Smooth muscle cell of bladder (primary cell): ENCODE measurements at places on chromosomes 13 and 19. TPM values are rescaled to one million over a fixed set of nuclear protein-coding genes. Genes with fewer than 3 reads are reported as not detected.

ZNF382 gene
- 6.4 and 7.0 TPM in 2 replicates for total RNA-seq

CD70 gene
- total RNA-seq: not detected in 2 replicates

NCR1 gene
- not detected in 2 replicates for total RNA-seq

KRTDAP gene
- not detected in 2 replicates for total RNA-seq

PSG3 gene
- not detected in 2 replicates for total RNA-seq

KLK5 gene
- total RNA-seq: not detected in 2 replicates

KCNRG gene
- total RNA-seq: 4.6 and 7.7 TPM in 2 replicates

ATP13A1 gene
- 21.8 and 28.8 TPM in 2 replicates for total RNA-seq

SLC10A2 gene
- total RNA-seq: not detected in 2 replicates

IL11 gene
- 5.4 and 8.0 TPM in 2 replicates for total RNA-seq

TNFSF9 gene
- total RNA-seq: 0.28 and 0.37 TPM in 2 replicates

FBXO27 gene
- 2.0 and 5.5 TPM in 2 replicates for total RNA-seq

EDNRB gene
- total RNA-seq: 41.0 and 144 TPM in 2 replicates

SMIM44 gene
- not detected in 2 replicates for total RNA-seq

NLRP7 gene
- total RNA-seq: not detected in 2 replicates

CCDC70 gene
- total RNA-seq: not detected in 2 replicates

ZNF230 gene
- total RNA-seq: 4.6 and 4.7 TPM in 2 replicates

OR4F17 gene
- under 0.01 TPM in 1 of 2 replicates, not detected in the other for total RNA-seq

FUT1 gene
- 0.28 TPM in 2 replicates for total RNA-seq

FSTL3 gene
- total RNA-seq: 43.2 and 92.6 TPM in 2 replicates

ZNF708 gene
- total RNA-seq: 3.2 and 3.8 TPM in 2 replicates

SPRY2 gene
- total RNA-seq: 8.5 and 11.3 TPM in 2 replicates

SIGLEC7 gene
- 0.09 TPM in 1 of 2 replicates, not detected in the other for total RNA-seq

PGLYRP1 gene
- total RNA-seq: not detected in 2 replicates

C13orf42 gene
- total RNA-seq: not detected in 2 replicates

DKKL1 gene
- total RNA-seq: 0.14 TPM in 1 of 2 replicates, not detected in the other

SERTM1 gene
- total RNA-seq: under 0.01 TPM in 1 of 2 replicates, not detected in the other

P2RY11 gene
- 1.00 and 3.3 TPM in 2 replicates for total RNA-seq

ZNF99 gene
- not detected in 2 replicates for total RNA-seq

FAM83E gene
- total RNA-seq: 0.28 and 0.46 TPM in 2 replicates

CEACAM16 gene
- not detected in 2 replicates for total RNA-seq

NKG7 gene
- total RNA-seq: not detected in 2 replicates

MBD3L3 gene
- not detected in 2 replicates for total RNA-seq

S1PR4 gene
- not detected in 2 replicates for total RNA-seq

ANGPTL8 gene
- 0.18 TPM in 1 of 2 replicates, not detected in the other for total RNA-seq

AXL gene
- total RNA-seq: 107 and 127 TPM in 2 replicates

HPN gene
- total RNA-seq: under 0.01 and 0.18 TPM in 2 replicates

ZNF77 gene
- 3.5 and 5.5 TPM in 2 replicates for total RNA-seq

MUC16 gene
- total RNA-seq: under 0.01 TPM in 1 of 2 replicates, not detected in the other

PNMA8B gene
- total RNA-seq: 1.4 and 2.2 TPM in 2 replicates

TYROBP gene
- total RNA-seq: not detected in 2 replicates

MBD3L2 gene
- total RNA-seq: not detected in 2 replicates

TMC4 gene
- total RNA-seq: 0.09 and 0.28 TPM in 2 replicates

ONECUT3 gene
- not detected in 2 replicates for total RNA-seq

KLHL1 gene
- not detected in 2 replicates for total RNA-seq

GPATCH1 gene
- total RNA-seq: 5.3 and 8.3 TPM in 2 replicates

ZNF737 gene
- 5.4 and 7.7 TPM in 2 replicates for total RNA-seq

ALOX5AP gene
- total RNA-seq: 0.71 and 0.74 TPM in 2 replicates

FFAR2 gene
- total RNA-seq: not detected in 2 replicates

ZNF471 gene
- 3.3 and 4.7 TPM in 2 replicates for total RNA-seq

CC2D1A gene
- 5.0 TPM in 2 replicates for total RNA-seq

ZNF560 gene
- 0.37 and 0.57 TPM in 2 replicates for total RNA-seq

TRPC4 gene
- 3.1 and 5.9 TPM in 2 replicates for total RNA-seq

C19orf67 gene
- total RNA-seq: not detected in 2 replicates

ZNF730 gene
- total RNA-seq: 0.43 and 0.46 TPM in 2 replicates

PSPN gene
- 0.43 and 0.92 TPM in 2 replicates for total RNA-seq

GFY gene
- total RNA-seq: not detected in 2 replicates

SYNGR4 gene
- total RNA-seq: not detected in 2 replicates
